ENCODE measurements at places on chromosomes 7 and 10.

GRCh38 chr10:91566115-91566514, 66.8 kb downstream of the PPP1R3C start:
- no peak for DNase-seq

- DNase-seq = no peak
These were observed 29.8 kb downstream of the NRP1 start for GRCh38 chr10:33304423-33305225.

DNA sequence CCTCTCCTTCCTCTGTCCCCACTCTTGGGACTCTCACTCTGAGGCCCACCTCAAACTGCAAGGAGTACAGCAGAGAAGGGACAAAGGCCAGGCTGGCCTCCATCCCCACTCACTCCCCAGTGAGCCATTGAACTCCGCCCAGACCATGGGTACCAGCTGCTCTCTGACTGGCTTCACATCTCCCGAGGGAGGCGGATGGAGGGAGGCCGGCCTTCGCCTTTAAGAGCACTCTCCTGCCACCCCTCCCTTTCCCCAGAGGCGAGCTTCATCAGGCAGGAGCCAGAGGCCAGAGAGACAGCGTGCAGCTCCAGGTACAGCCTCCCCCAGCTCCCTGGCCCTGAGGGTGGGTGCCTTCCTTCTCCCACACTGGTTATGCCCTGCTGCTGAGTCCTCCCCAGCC, 1.8 kb upstream of the LDB3 start:
- DNase-seq = no peak

- DNase-seq = no peak
These were observed 94.3 kb upstream of the FRMD4A start for GRCh38 chr10:14425034-14425433.

- DNase-seq = peak; percentile 31
These were observed 2.6 kb downstream of the NPTX2 start for GRCh38 chr7:98619450-98620321.

DNA sequence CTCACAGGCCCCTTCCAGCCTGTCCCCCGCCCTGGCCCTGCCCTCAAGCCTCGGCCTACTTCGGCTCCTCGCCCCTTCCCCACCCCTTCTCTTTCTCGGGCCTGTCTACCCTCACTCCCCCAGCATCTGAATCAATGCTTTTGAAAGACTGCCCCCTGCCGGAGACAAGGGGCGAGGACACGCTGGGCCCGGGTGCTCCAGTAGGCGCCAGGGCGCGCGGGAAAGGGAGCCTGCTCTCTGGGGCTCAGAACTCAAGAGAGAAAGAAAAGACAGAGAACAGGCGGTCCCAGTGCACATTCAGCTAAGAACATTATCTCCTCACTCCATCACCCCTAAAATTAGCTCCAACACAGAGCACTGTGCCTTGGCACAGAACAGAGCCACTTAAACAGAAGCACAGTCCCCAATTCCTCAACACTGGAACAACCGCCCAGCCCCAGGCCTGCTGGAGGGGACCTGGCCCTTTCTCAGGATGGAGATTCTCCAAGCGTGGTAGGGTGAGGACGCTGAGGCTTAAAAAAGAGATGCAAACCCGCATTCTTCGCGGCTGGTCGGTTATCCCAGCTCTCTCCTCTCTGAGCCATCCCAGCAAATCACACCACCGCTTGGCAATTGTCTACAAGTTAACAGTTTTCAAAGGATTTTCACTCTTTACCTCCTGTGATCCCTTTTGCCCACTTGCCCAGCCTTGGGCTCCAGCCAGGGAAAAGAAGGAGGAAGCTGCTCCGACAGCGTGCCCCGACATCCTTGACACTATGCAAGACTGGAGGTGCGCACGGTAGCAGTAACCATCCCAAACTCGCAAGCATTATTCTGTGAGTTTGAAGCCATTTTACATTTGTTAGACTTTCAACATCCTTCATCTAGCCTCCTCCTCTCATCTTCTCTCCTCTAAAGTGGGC, 2.1 kb downstream of the GIGYF1 start:
- peak; percentile 64 for DNase-seq

- DNase-seq = peak; percentile 53
These were observed 155.7 kb downstream of the LCOR start for GRCh38 chr10:96987842-96988175.

DNA sequence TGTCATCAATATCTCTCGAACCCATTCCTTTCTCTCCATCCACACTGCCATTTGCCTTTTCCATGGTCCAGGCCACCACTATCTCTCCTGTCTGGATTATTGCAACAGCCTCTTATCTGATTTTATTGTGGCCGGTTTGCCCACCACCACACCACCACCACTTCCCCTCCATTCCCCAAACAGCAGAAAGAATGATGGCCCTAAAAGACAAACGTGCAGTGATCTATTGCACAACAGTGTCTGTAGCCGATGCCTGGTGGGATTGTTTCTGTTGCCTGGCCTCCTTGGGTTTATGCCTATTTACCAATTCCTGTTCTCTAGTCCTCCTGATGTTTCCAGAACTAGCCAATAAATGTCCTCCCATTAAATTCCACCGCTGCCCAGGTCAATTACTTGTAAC, 10.2 kb upstream of the ST8SIA6 start:
- DNase-seq = no peak

DNA sequence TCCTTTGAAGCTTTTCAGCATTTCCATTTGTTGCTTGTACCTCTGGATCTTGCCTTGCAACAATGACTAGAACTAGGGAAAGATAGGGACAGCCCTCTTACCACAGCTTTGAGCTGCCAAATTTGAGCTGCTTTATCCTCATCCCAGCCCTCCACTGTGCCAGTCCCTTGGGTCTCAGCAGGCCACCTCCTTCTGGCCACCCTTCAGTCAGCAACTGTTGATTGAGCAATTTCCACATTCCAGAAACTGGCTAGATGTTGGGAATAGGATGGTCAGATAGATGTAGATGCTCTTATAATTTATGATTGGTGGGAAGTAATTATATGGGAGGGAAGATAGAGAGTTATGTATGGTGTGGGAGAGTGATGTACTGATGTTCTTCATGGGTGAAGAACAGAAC, 100.1 kb downstream of the ST7 start:
- no peak for DNase-seq

GRCh38 chr10:71998119-71998839, 34.1 kb downstream of the CHST3 start:
- DNase-seq = no peak

DNA sequence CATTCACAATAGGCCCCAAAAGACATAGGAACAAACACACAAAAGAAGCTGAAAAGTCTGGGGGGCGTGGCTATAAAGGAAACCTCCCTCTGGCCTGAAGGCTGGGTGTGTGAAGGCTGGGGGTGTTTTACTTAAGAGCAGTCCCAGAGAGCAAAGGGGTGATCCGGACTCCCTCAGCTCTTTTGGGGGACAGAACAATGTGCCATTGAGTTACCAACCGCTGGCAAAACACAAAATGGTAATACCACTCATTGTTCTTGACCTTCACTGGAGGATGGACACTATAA, 189.0 kb downstream of the COBL start:
- DNase-seq = no peak

DNA sequence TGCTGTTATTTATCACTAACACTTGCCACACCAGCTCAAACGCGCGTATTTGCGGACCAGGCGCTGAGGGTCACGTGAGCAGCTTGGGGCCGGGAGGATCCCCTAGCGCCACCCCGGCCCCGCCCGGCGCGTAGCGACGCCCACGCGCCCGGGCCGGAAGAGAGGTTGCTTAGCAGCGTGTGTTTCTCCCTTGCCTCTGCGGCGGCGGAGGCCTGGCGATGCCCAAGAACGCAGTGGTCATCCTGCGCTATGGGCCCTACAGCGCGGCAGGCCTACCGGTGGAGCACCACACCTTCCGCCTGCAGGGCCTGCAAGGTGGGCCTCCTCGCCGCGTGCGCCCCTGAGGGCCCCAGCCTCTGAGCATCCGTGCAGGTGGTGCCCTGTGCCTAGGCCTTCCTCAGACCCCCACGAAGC, at the start of gene C10orf53:
C10orf53 (plus strand) TSS at position 172 of the 414 bp plus-strand sequence; CDS start at position 219, 47 bp downstream.
- DNase-seq = peak; percentile 28

DNA sequence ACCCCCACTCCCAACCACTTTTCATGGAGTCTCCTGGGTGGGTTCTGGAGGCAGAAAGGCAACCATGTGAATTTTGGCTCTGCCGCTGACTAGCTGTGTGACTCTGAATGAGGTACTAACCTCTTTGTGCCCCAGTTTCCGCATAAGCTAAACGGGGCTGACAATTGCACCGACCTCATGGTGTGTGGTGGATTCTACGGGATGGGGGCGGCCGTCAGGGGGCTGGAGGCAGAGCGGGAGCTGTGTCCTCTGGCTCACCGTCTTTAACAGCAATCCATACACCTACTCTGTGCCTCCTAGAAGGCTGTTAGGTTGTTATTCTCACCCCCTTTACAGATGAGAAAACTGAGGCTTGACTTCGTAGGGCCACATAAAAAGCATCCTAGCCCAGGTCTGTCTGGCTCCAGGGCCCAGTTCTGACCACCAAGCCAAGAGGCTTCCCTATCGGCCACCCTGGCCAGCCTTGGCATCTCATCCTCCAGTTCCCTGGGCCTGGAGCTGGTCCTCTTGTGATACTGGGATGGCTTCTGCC, 4.3 kb upstream of the SLC29A3 start:
- no peak for DNase-seq

DNA sequence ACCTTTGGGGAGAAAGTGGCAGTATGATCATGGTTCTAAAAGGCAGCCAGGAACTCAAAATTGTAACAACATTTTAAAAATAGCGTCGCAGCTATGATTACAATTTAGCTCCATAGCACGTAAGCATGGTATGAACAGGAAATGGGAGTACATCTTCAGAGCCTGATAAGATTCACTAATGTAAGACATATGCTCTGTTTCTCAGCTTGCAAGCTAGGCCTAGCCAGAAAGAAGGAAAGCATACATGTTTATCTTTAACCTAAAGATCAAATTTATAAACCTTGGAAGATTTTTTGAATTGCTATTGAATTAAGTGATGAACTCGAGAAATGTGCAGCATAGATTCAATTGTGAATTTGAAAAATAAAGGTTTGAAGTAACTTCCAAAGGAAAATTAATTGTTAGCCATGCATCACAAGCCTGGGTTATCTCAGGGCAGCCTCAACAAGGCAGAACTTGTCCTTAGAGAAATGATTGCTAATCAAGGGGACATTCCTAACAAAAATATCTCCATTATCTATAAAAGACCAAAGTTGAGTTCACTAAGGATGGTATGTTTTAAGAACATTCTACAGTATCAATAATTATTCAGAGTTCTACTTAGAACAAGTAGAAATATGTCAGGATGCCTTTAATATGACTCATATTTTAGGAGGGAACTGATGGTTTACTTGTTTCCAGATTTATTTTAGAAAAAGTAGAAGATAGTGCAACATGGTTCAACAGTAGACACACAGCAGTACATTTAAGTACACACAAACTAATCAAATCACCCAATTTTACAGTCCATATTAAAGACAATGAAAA, 38.8 kb upstream of the SEPTIN7 start:
- peak; percentile 64 for DNase-seq

GRCh38 chr7:129535896-129536295, 33.6 kb downstream of the SMKR1 start:
- no peak for DNase-seq

DNA sequence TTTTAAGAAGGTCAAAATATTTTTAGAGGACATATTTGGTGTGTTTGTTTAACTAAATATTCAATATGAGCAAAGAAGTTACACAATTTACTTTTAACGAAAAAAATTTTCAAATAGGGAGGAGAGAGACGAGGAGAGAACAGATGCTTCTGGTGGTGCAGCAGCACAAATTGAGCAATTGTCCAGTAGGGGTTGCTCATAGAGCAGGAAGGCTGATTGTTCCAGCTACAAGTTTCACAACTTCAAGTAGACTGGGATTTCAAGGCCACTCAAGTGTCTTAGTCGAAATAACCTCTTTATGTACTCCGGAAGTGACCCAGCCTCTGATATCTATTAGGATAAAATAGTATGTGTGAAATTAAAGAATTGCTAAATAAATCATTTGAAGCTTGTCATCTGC, 197.9 kb downstream of the HDAC9 start:
- DNase-seq = peak; percentile 89

DNA sequence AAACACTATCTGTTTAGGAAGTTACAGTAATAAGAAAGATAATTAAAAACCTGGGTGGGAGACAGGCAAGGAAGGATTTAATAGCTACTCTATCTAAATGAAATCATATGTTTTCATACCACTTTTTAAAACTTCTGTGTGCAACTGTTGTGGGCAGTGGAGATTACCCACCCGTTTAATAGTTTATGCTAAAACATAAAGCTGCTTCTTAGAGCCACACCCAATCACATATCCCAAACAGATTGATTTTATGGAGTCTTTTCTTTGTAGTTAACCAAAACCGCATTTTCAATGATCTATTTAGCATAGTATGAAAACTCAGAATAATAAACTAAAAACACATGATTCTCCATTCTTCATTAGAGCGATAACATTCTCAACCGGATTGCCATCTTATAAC, 304.1 kb downstream of the AGMO start:
- DNase-seq = no peak

DNA sequence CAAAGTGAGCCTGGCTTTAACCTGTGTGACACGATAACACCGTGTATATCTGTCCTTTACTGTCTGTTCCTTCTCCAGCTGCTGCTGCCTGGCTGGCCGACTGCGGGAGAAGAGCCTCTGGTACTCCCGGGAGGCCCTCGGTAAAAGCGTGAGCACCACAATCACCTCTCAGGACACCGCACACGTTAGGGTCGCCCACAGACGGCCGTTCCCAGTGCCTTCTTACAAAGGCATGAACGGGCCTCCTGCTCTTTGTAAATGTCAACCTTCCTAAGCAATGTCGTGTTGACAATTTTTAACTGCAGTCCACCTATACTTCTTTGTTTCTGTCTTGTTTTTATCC, 177.6 kb downstream of the DIP2C start:
- DNase-seq = no peak

- DNase-seq = no peak
These were observed 33.5 kb downstream of the CAPZA2 start for GRCh38 chr7:116895849-116896248.

DNA sequence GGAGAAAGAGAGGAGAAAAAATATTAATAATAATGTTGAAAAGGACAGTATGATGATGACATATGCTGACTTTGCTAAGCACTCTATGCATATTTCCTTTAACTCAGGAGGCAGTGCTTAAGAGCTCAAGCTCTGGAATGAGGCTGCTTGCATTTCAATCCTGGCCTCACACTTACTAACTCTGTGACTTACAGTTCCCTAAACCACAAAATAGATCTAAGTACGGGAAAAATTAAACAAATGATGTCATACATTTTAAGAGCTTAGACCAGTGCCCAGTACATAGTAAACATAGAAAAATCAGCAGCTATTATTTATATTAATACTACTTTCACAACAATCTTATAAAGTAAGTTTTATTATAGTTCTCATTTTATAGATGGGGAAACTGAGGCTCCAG, 61.3 kb downstream of the GFRA1 start:
- peak; percentile 83 for DNase-seq
